Fibroblast of the aortic adventitia (primary cell): ENCODE measurements at places on chromosomes 4 and X.
A peak's percentile ranks its signal among the peaks of the same experiment; 100 is the strongest.

- DNase-seq: no peak
Observed at GRCh38 chrX:40281336-40282005, 183.7 kb upstream of the BCOR start.

DNA sequence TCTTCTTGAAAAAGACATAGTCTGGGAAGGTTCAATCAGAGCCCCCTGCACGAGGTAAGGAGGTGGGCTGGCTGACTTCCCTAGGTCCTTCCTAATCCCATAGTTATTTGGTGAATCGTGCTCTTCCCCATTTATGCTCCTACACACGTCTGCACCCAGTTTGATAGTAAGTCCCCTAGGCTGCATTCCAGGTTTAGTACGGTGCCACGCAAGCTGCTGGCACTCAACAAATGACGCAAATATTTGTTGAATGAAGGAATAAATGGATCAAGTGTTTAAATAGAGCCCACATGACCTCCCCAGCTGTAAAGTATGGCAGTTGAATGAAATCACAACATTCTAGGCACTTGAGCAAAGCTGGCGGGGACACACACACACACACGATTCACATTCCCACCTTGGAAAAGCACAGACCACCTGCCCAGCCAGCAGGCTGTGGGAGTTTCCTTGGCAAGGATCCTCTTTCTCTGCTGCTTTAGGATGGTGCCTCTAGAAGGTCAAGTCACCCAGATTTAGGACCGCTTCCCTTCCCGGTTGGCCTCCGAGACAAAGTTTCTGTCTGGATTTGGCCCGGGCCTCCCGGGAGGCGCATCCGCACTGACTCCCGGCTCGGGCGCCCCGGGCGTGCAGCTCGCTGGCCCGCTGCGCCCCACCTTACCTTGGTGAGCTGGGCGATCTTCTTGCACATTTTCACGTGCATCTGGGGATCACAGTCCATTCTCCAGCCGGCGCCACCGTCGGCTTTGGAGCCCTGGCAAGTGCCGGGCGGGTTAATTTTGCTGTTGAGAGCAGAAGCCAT is 721 bp downstream of the FAM184B start:
- peak; percentile 51 for DNase-seq

- DNase-seq: peak; percentile 100
Observed at GRCh38 chr4:53932796-53933610, 131.4 kb downstream of the CHIC2 start.

- no peak for DNase-seq
Observed at GRCh38 chr4:6329478-6330383, 60.1 kb downstream of the WFS1 start.
